ENCODE measurements at places on chromosomes 6 and 20.

GRCh38 chr20:49964964-49965780, 17.6 kb upstream of the SNAI1 start:
- peak; percentile 22 for DNase-seq

DNA sequence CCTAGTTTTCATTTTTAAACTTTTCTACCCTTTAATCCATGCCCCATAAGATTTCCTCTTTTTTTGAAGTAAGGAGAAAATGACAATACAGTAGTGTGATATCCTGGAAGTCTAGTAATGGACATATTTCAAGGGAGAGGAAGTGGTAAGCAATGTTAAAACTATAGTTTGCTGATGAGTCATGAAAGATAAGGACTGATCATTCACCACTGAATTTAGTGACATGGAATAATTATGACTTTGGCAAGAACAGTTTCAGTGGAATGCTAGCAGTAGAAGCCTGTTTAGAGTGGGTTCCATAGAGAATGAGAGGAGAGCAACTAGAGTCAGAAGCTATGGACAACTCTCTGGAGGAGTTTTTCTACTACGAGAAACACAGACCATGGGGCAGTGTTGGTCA, 24.9 kb upstream of the SLC2A12 start:
- DNase-seq, result no peak

GRCh38 chr6:13733178-13733887, 21.7 kb upstream of the RANBP9 start:
- DNase-seq, result no peak

- no peak for DNase-seq
Observed at GRCh38 chr6:26576407-26576843, 20.3 kb upstream of the ABT1 start.

All from NCI-H774 (cell line).